A549 treated with Hydrocortisone at 1 μM for 4 hours (cell line): ENCODE measurements at places on chromosomes 11 and 22. TPM values are rescaled to one million over a fixed set of nuclear protein-coding genes. Genes with fewer than 3 reads are reported as not detected.

TEX54 gene
- total RNA-seq: not detected in 5 replicates

BAIAP2L2 gene
- 5.3 to 8.0 TPM (median 7.2 TPM) in 5 replicates for total RNA-seq

SSTR3 gene
- not detected in 5 replicates for total RNA-seq

OR4D11 gene
- not detected in 5 replicates for total RNA-seq

CST6 gene
- not detected in 5 replicates for total RNA-seq

NCF4 gene
- 0.08 to 0.16 TPM (median 0.08 TPM) in 3 of 5 replicates, not detected in the others for total RNA-seq

DGCR6L gene
- total RNA-seq: 30.0 to 44.6 TPM (median 42.0 TPM) in 5 replicates

SUN2 gene
- 31.7 to 39.1 TPM (median 37.0 TPM) in 5 replicates for total RNA-seq

SLC17A6 gene
- not detected in 5 replicates for total RNA-seq

OR51S1 gene
- total RNA-seq: not detected in 5 replicates

CD44 gene
- total RNA-seq: 596 to 899 TPM (median 666 TPM) in 5 replicates

SGSM1 gene
- total RNA-seq: 0.31 to 0.84 TPM (median 0.39 TPM) in 5 replicates

OR4C13 gene
- total RNA-seq: not detected in 5 replicates

FLRT1 gene
- total RNA-seq: 0.03 to 0.09 TPM (median 0.06 TPM) in 5 replicates

KDM4D gene
- total RNA-seq: 0.24 to 0.63 TPM (median 0.32 TPM) in 5 replicates

TRIM51G gene
- total RNA-seq: not detected in 5 replicates

CALCA gene
- 0.06 to 0.15 TPM in 2 of 5 replicates, not detected in the others for total RNA-seq

GDPD5 gene
- total RNA-seq: 11.8 to 15.2 TPM (median 12.6 TPM) in 5 replicates

SLC25A18 gene
- 0.46 to 0.76 TPM (median 0.53 TPM) in 5 replicates for total RNA-seq

CLP1 gene
- total RNA-seq: 28.1 to 30.7 TPM (median 28.9 TPM) in 5 replicates

WNT7B gene
- 54.3 to 62.9 TPM (median 59.6 TPM) in 5 replicates for total RNA-seq

OR52M1 gene
- not detected in 5 replicates for total RNA-seq

TRIM49 gene
- 0.05 to 0.12 TPM (median 0.10 TPM) in 3 of 5 replicates, not detected in the others for total RNA-seq

USP35 gene
- 6.6 to 8.6 TPM (median 7.6 TPM) in 5 replicates for total RNA-seq

AGBL2 gene
- total RNA-seq: 0.64 to 1.4 TPM (median 1.1 TPM) in 5 replicates

MRGPRE gene
- 0.08 to 0.22 TPM (median 0.18 TPM) in 4 of 5 replicates, not detected in the other for total RNA-seq
